ENCODE measurements at places on chromosomes 13 and 19. TPM values are rescaled to one million over a fixed set of nuclear protein-coding genes. Genes with fewer than 3 reads are reported as not detected.

Gene PEAK3
- total RNA-seq = not detected

Gene PPP6R1
- total RNA-seq = 19.3 TPM

Gene LILRB3
- not detected for total RNA-seq

Gene ZNF442
- 5.1 TPM for total RNA-seq

Gene UBE2L5
- total RNA-seq = not detected

Gene ATP4B
- total RNA-seq = not detected

Gene ATCAY
- not detected for total RNA-seq

Gene TBXA2R
- total RNA-seq = 0.77 TPM

Gene SIGLEC5
- total RNA-seq = not detected

Gene CA11
- 2.3 TPM for total RNA-seq

Gene KASH5
- total RNA-seq = not detected

Gene PGLYRP2
- total RNA-seq = not detected

Gene CGB5
- total RNA-seq = not detected

Gene SERPINE3
- not detected for total RNA-seq

Gene ZNF71
- total RNA-seq = 7.7 TPM

Gene ZNF415
- 11.8 TPM for total RNA-seq
